Stimulated activated CD8-positive, alpha-beta memory T cell treated with anti-CD3 and anti-CD28 coated beads, Interleukin-4, amount 100 ng/mL, for 24 hours (primary cell): ENCODE measurements at places on chromosomes 7 and 10.

GRCh38 chr7:101486433-101487104 is 123.9 kb downstream of the COL26A1 start:
- DNase-seq: no peak

DNA sequence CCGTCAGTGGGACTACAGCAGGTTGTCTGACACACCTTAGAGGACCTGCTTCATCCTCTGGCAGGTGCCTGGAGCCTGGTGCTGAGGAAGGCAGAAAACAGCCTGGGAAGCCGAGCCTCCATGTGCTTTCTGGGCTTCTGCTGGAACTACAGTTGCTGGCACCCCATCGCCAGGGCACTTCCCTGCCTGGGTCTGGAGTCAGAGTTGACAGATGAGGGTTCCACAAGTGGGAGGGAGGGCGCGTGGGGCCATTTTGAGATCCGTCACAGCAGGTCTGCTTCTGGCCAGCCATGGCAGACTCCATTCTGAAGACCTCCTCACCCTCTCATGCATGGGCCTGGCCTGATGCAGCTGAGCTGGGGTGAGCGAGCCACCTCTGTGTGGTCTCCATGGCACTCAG is 33.2 kb upstream of the TCERG1L start:
- DNase-seq: no peak

DNA sequence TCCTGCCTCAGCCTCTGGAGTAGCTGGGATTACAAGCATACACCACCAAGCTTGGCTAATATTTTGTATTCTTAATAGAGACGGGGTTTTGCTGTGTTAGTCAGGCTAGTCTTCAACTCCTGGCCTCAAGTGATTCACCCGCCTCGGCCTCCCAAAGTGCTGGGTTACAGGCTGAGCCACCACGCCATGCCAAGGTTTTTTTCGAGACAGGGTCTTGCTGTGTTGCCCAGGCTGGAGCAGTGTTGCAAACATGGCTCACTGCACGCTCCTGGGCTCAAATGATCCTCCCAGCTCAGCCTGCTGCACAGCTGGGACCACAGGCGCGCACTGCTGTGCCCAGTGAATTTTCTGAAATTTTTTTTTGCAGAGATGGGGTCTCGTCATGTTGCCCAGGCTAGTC is 3.3 kb upstream of the SEC31B start:
- DNase-seq: no peak

DNA sequence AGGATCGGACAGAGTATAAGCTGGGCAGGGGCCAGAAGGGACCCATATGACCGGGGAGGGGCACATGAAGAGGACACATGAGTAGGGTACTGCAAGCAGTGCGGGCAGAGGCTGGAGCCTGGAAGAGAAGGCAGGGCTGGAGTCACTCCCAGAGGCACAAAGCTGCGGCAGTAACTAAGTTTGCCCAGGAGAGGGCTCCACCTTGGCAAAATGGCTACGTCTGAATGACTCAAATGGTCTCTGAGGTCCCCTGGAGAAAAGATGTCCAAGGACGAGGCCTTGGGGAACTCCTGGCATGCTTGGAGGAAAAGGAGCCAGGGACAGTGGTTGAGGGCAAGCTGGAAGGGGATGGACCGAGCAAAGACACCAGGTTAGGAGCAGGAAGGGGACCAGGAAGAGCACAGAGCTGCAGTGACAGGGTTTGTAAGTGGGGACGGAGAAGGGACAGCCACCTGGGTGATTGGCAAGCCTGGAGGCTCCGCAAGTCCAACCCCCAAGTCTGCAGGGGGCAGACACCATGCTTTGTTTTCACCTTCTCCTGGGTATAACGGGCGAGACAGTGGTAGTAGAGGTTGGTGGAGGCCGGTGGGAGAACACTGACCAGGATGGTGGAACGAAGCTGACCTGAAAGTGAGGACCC is 43.1 kb upstream of the LBX1 start:
- DNase-seq: peak; percentile 37

GRCh38 chr7:28017372-28017771 is 163.2 kb downstream of the JAZF1 start:
- DNase-seq: no peak

- no peak for DNase-seq
Observed at GRCh38 chr7:120609136-120609753, 248.7 kb downstream of the TSPAN12 start.

DNA sequence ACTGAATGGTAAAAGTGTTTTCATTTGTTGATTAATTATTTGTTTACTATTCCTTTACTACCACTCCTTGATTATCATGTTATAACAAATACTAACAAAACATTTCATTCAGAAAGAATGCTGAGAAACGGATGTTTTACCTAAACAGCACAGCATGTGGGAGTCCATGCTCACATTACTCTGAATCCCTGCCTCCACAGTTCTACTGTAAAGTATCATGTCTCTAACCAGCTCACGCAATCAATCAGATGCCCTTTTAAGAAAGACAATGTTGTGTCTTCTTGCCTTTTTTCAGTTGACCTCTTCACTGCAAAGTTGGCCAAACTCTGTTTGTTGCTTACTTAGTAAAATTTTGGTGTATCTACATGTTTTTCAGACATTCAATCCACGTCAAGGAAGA is 232.5 kb upstream of the MDFIC start:
- no peak for DNase-seq

DNA sequence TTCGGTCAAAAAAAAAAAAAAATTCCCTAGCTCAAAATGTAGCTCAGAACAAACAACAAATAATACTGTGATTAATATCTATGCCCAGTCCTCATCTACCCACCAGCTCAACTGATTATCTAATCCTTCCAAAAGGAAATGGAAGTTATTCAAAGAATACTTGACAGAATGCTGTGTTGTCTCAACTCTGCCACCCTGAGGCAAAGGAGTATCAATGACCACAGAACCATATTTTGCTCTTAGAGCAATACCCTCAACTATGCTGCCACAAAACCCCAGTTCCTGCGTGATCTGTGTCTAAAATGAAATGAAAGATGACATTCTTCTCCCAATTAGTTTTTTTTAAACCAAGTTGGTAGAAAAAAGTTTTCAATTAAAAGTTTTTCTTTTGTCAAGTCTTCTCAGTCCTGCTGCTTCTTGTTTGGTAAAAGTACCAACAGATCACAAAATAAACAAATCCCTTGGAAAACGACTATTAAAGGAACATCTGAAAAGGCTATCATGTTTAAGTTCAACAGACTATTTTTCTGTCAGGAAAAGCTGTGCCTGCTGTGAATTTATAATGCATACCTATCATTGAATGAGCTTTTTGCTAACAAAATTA is 21.6 kb downstream of the RBM28 start:
- DNase-seq: no peak

- DNase-seq: no peak
Observed at GRCh38 chr10:124742413-124743190, 1.6 kb downstream of the FAM53B start.

DNA sequence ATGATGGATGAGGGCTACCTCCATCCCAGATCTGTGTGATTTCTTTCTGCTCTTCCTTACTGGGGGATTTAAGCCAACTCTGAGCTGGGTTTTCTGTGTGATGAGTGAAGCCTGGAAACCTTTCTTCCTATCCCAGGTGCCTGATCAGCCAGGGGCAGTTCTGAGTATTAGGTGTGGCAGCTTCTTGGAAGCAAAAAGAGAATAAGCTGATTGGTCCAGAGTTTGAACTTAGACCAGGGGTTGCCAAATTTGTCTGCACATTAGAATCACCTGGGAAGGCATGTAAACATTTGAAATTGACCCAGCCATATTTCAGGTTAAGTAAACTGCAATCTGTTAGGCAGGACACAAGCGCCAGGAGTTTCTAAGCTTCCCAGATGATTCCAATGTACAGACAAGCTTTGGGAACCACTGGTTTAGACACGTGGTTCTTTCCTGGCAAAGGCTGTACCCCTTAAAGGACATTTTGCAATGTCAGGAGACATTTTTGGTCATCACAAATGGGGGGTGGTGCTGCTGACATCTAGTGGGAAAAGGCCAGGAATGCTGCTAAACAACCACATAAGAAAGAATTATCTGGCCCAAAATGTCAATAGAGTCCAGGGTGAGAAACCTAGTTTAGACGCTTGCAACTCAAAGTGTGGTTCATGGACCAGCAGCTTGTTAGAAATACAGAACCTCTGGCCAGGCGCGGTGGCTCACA is 160.5 kb upstream of the GHITM start:
- no peak for DNase-seq

DNA sequence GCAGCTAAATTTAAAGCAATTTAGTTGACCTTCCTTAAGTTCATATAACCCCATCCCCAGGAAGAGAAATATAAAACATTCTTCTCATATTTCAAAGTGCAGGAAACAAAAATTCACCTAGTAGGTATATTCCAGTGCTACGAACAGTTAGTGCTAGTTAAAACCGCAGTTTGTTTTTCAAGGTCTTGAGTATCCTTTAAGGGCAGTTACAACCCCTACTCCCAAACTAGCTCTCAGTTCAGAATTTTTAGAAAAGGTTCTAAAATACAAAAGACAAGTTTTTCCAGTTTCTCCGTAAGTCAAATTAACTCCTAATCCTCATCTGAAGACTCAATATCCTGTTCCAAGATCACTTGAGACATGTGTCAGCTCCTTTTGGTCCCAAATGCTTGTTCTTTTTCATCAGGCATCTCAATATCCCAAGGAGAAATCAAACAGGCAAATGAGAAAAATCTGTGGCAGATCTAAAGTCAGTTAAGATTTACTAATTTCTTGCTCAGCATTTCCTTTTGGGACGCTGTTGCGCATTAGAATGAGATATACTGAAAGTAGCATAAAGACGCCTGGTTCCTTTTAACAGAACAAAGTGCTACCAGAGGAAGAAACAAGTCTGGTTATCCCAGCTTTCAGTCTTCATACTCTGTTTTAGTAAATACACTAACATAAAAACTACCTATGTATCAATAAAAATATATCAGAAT is 51.8 kb downstream of the ARHGAP12 start:
- no peak for DNase-seq

DNA sequence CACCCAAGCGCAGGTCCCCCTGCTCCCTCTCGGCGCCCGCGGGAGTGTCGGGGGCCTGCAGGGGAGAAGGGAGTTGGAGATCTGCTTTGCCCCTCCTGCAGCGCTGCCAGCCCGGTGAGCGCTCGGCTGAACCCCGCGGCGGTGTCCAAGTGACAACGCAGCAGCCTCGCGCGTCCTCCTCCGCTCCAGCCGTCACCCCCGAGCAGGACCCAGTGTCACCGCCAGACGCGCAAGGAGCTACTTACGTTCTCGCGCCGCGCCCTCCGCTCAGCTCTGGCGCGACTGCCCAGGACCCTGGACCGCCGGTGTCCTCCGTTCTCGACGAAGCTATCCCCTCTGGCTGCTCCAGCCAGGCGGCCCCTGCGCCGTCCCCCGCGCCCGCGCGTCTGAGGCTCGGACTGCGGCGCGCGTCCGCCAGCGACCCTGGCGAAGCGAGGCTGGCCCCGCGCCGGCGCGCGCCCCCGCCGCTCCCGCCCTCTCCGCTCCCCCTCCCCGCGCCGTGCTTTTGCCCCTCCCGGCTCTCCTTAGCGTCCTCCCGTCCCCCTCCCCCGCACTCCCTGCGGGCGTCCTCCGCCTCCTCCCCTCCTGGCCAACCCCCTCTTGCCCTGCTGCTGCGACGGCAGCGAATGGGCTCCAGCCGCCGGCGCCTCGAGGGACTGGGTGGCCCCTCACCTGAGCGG is at the start of gene NRCAM:
TSS of gene NRCAM (minus strand) at position 439 of the 680 bp plus-strand sequence. CDS start 216,372 bp downstream, outside the sequence.
- peak; percentile 30 for DNase-seq

DNA sequence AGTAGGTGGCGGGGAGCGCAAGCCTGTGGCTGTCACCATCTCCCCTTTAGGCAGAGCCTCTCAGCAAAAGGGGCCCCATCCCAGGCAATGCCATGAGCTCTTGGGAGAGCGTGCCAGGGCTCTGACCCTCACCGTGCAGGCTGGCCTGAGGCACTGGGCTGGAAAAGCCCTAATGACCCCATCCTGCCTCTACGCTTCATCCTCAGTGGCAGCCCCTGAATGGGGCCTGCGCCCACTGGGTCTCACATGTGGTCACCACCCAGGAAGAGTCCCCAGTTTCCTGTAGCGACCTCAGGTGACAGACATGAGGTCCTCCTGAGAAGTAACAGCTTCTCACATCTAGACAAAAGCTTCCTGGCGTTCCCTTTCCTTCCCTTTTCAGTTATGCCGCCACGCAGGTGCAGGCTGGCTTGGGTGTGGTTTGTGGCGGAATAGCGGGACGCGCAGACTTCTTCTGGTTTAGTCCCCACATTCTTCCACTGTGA is 59.2 kb downstream of the CLEC2L start:
- no peak for DNase-seq

- no peak for DNase-seq
Observed at GRCh38 chr10:51073453-51074237, 642 bp upstream of the PRKG1 start.

DNA sequence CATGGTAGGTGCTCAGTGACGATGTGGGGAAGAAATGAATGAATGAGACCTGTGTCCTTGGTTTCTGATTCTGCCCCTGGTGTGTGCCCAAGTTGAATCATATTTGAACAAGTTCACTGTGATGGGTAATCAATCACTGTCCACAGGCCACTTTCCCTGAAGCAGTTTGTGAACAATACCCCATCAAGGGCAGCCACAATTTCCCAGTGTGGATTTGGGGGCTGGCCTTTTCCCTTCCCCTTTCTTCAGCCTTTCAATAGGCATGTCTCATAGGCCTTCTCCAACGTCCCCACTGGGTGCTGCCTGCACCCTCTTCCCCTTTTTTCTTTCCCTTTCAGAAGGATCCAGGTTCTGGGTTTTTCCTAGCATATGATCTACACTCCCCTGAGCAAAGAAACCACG is 64.7 kb downstream of the CREB5 start:
- no peak for DNase-seq

- DNase-seq: no peak
Observed at GRCh38 chr7:157405914-157406810, 69.4 kb downstream of the DNAJB6 start.

DNA sequence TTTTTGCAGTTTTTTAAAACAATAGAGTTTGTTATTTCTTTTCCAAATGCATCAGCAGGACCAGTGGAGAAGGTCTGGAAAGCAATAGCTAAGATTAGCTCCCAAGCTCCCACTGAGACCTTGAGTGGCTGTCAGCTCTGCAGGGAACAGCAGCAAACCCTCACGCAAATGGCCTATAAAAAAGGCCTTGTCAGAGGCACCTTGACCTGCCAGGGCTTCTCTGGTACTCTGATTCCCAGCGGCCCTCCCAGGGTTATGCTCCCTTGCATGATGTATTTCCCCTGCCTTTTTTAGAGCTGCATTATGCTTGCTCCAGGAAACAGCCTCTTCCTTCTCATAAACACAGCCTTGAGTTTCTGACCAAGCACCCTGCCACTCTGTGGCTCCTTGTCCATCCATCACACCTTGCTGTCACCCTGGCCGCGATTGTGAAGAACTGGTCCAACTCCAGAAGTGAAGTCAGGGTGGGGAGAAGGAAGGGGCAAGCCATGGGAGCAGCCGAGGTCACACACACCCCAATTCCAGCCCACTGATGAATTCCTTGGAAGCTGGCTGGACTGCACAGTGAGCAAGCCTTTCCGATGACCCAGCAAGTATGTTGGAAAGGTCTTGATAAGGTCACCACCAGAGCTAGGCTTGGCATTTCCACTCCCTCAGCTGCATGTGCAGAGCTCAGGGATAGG is 35.3 kb upstream of the NKX2-3 start:
- DNase-seq: no peak

GRCh38 chr10:73117976-73118743 is 7.9 kb downstream of the NUDT13 start:
- DNase-seq: no peak

GRCh38 chr7:29613100-29613499 is 49.5 kb downstream of the PRR15 start:
- DNase-seq: no peak

GRCh38 chr7:130426564-130426963 is 14.3 kb downstream of the CEP41 start:
- DNase-seq: no peak

- no peak for DNase-seq
Observed at GRCh38 chr7:102122026-102122425, 164.6 kb upstream of the SH2B2 start.

- DNase-seq: no peak
Observed at GRCh38 chr7:85068799-85069198, 118.1 kb downstream of the SEMA3D start.

GRCh38 chr7:132614428-132615318 is 38.4 kb upstream of the PLXNA4 start:
- no peak for DNase-seq
